HFFc6 (cell line): ENCODE measurements at places on chromosomes 3 and 15.

GRCh38 chr15:31275331-31276262 lies 51.0 kb upstream of the KLF13 start:
- no peak for DNase-seq

- no peak for DNase-seq
These were observed 5.0 kb downstream of the LRCH3 start for GRCh38 chr3:197796087-197796486.

- no peak for DNase-seq
These were observed 29.6 kb downstream of the DUT start for GRCh38 chr15:48360841-48361240.

DNA sequence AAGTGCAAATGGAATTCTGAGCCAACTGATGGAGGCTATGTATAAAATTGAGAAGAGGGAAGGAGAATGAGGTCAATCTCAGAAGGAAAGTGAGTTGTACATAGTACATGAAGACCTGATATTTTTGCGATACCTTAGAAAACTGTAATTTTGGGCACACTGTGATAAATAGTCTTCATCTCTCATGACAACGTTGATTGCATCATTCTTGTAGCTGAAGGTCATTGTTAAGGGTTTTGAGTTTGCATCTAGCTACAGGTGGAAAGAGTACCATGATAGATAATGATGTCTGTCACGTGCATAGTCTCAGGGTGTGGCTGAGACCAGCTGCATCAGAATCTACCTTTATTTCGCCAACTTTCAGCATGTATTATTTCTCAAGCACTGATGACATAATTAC lies 435.4 kb upstream of the MDFIC2 start:
- DNase-seq: no peak

DNA sequence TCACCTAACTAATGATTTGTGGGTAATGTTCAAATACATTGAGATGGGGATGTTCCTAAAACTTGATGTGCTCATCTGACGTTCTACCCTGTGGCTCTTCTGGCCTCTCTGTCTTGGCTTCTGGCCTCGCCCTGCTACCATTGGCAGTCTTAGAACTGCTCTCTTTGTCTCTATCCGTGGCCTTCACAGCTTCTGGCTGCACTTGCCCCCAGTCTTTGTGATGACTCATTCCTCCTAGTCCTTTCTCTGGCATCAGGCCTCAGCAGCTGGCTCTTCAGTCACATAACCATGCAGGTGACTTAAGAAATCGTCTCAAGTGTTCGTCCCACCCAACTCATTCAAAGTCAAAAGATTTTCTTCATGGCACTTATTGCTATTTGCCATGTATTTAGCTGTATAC lies 188.1 kb downstream of the BBX start:
- no peak for DNase-seq

- DNase-seq: no peak
These were observed 6.0 kb downstream of the HEMK1 start for GRCh38 chr3:50575372-50575771.
